ENCODE measurements at places on chromosomes 13 and 19. TPM values are rescaled to one million over a fixed set of nuclear protein-coding genes. Genes with fewer than 3 reads are reported as not detected.

Gene PNMA8C
- polyA plus RNA-seq: not detected

Gene CEACAM16
- 0.16 TPM for polyA plus RNA-seq

Gene CAPS
- 18.7 TPM for polyA plus RNA-seq

Gene FPR3
- 0.26 TPM for polyA plus RNA-seq
